ENCODE measurements at places on chromosomes 13 and 19.

DNA sequence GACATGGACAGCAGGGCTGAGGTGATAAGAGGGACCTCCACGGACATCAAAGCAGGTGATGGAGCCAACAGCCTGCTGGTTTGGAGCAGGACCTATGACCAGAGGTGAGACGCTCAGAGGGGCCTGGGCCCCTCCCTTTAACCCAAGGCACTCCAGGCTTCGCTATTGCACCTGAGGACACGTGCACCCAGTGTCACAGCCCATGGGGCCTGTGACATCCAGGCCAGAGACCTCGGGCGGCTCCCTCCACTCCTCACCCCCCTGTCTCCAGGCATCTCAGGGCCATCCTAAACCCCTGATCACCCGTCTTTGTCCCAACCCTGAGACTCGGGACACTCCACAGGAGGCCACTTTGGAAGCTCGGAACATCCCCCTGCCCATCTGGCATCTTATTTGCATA, 12.9 kb downstream of the ADGRE5 start:
- DNase-seq: no peak

DNA sequence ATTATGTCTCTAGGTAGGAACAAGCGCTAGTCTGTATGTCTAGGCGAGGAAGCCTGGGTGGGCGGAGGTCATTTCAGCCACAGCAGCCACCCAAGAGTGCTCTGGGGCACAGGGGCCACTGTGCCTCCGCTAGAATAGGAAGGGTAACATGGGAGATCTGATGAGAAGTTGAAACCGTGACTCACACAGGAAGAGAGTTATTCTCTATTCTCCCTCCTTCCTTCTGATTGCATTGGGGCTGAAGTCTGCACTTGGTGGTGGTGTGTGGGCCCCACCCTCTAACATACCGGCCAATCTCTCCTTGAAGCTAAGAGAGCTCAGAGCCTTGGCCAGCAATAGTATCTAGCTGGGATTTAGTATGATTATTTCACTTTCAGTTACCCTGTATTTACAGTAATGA, 20.3 kb upstream of the GGACT start:
- DNase-seq: no peak

DNA sequence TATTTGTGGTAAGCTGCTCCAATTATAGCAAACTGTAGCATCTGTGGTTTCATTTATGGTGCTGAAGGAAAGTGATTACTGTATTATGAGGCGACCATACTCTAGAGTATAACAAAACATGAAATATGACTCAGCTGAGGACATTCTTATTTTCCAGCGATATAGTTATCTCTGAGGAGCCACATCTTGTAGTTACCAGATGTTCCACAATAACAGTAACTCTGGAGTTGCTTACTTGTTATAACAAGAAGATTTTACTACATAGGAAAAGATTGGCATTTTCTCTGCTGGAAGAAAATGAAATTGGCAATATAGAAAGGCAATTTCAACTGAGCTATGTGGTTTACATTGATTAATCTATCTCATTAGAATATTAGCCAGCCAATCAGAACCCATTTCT, 1634.2 kb downstream of the PCDH9 start:
- DNase-seq: no peak

DNA sequence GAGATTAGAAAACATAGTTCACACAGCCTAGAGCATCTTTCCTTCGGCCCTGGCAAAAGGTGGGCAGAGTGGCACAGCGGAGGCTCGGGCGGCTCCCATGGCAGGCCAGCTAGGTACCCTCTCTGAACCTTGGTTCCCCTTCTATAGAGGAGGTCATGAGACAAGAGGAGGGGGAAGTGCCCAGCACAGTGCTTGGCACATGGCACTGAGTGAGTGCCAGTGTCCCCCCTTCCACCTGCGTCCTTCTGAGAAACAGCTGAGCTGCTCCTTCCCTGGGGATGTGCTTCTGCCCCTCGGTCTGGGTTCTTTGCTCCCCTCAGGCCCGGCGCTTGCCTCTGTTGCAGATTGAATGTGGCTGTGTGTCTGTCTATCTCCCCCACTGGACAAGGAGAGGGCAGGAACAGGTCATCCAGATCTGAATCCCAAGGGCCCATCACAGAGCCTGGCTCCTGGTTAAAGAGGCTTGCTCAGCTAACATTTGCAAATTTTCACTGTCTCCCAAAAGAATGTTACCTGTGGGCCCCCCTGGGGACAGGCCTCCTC, 165.6 kb downstream of the USP12 start:
- DNase-seq: no peak

GRCh38 chr13:27276188-27276587, 5.6 kb downstream of the RASL11A start:
- no peak for DNase-seq

GRCh38 chr19:14116918-14117578, 514 bp downstream of the PRKACA start:
- no peak for DNase-seq

DNA sequence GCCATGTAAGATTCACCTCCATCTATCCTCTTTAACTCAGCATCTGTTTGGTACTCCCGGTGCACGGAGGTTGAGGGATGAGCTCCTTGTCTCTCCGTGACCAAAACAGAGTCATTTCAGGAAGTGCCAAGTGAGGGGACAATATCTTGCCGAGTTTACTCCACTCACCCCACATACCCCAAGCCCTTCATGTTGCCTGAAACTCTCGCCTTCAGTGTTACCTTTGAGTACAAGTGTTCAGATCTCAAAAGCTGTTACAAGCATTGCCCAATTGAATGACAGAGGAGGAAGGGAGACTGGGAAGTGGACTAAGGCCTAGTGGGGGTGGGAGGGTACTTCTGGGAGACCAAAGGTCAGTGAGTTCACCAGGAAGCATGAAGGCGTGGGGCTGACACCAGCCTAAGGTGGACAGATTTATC, 6.0 kb upstream of the SIGLEC12 start:
- DNase-seq: no peak

DNA sequence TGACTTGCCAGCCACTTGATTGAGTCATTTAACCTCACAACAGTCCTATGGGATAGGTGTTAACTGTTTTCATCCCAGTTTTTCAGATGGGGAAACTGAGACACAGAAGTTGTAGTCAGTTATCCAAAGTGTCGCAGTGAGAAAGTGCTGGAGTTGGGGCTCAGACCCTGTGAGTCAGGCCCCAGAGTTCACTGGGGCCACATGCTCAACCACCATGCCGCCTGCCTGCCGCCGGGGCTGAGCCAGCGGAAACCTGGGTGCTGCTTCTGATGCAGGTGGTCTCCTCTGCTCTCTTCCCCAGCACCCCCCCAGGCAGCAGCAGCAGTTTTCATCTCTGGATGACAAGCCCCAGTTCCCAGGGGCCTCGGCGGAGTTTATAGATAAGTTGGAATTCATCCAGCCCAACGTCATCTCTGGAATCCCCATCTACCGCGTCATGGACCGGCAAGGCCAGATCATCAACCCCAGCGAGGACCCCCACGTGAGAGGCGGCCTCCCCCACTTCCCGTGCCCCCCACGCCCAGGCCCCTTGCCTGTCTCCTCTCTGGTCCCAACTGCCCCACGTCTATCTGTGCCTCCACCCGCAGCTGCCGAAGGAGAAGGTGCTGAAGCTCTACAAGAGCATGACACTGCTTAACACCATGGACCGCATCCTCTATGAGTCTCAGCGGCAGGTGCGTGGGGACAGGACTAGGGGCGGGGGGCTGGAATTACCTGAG, 12.9 kb downstream of the BCKDHA start:
- DNase-seq: no peak

- DNase-seq: no peak
Observed at GRCh38 chr19:47511128-47511517, 3.7 kb downstream of the NAPA start.

- no peak for DNase-seq
Observed at GRCh38 chr19:52099497-52100138, 4.1 kb upstream of the ZNF841 start.

- no peak for DNase-seq
Observed at GRCh38 chr13:42992764-42993122, 702 bp upstream of the EPSTI1 start.

GRCh38 chr13:59978862-59979261, 184.9 kb downstream of the DIAPH3 start:
- no peak for DNase-seq
